DMS79 treated with DMSO at 0.1 percent for 48 hours (cell line): ENCODE measurements at places on chromosomes 16 and 17.

GRCh38 chr17:20300436-20300934 is 166.9 kb downstream of the LGALS9B start:
- no peak for DNase-seq

GRCh38 chr16:66603537-66604375 is 748 bp upstream of the CMTM3 start:
- DNase-seq, result peak; percentile 42

- no peak for DNase-seq
Observed at GRCh38 chr17:61408151-61409041, 8.8 kb downstream of the TBX2 start.

DNA sequence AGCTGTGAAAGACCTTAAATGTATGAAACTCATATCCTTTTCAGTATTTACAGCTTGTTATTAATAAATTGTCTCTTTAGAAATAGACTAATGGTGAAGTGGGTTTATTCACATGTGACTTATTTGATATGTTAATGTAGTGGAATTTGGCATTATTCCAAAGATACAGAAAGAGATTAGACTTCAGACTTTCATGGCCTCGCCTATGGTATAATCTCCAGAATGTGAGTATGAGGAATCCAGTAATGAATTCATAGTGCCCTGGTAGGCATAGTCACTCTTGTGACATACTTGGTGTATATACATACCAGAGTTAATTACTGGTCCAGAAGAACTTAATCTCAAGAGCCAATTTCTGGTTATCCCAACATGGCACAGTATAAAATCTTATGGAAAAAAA is 72.7 kb downstream of the OMG start:
- no peak for DNase-seq

GRCh38 chr17:82875407-82875856 is 35.6 kb upstream of the ZNF750 start:
- DNase-seq, result peak; percentile 18

GRCh38 chr17:11565591-11565990 is 32.7 kb upstream of the DNAH9 start:
- DNase-seq, result no peak

DNA sequence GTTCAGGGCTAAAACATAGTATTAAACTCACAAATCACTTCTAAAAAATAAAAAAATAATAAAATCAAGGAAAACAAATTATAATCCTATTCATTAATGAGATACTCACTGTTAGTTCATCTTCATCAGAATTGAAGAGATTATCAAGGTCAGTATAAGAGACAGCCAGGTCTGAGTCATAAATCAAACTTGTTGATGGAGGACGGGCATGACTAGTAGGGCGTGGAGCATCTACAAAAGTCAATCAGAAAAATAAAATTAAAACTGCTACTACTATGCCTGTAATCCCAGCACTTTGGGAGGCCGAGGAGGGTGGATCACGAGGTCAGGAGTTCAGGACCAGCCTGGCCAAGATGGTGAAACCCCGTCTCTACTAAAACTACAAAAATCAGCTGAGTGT is 59.1 kb upstream of the INTS2 start:
- no peak for DNase-seq

GRCh38 chr16:79177018-79177417 is 423.5 kb downstream of the MAF start:
- DNase-seq, result no peak

DNA sequence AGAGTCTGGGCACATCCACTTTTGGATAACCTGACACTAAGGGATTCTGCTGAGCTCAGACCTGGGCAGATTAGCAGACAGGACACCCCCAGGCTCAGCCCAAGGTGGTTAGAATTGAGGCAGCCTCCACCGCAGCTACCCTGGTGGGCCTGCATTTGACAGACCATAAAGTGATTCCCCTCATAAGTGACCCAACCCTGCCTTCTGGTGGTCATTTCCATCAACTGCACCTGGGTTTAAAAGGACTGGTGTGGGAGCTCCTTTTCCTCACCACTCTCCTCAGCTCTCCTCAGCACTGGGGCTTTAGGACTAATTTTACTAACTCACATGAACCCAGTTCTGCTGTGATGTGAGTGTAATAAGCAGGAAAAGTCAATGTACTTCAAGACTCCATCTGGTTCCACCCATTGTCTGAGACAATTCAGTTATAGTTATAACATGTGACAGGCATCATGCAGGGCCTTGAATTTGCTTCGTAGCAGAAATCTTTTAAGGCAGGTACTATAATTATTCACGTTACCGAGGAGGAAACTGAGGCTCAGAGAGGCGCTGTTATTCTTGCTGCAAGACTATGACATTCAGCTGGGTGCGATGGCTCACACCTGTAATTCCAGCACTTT is 42.5 kb downstream of the MYH3 start:
- DNase-seq, result no peak

- no peak for DNase-seq
Observed at GRCh38 chr17:59642565-59642964, 22.9 kb downstream of the CLTC start.

GRCh38 chr17:28702752-28703150 is 8.9 kb downstream of the PROCA1 start:
- no peak for DNase-seq

- DNase-seq, result no peak
Observed at GRCh38 chr16:77961814-77962213, 60.5 kb upstream of the CLEC3A start.

DNA sequence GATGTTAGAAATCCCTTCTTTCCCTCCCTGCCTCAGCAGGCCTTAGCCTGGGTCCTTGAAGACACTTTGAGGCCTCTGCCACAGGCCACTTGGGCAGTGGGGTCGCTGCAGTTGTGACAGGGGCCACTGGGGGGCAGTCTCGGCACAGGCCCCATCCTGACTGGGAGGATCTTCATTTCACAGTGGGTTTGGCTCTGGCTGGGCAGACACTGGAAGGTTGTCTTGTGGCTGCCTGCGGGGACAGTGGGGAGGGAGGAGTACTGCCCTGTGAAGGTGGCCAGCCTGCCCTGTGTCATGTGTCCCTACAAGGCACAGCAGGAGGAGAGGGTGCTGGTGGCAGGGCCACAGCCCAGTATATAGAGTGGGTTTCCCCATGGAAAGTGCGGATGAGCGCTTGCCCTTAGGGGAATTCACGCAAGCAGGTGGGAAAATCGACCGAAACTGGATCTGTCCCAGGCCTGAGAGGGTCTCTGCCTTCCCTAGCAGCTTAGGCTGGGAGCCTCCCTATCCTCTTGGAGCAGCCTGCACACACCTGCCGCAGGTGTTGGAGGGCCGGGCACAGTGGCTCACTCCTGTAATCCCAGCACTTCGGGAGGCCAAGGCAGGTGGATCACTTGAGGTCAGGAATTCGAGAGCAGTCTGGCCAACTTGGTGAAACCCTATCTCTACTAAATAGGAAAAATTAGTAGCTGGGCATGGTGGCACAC is 28.8 kb downstream of the GINS2 start:
- DNase-seq, result no peak

DNA sequence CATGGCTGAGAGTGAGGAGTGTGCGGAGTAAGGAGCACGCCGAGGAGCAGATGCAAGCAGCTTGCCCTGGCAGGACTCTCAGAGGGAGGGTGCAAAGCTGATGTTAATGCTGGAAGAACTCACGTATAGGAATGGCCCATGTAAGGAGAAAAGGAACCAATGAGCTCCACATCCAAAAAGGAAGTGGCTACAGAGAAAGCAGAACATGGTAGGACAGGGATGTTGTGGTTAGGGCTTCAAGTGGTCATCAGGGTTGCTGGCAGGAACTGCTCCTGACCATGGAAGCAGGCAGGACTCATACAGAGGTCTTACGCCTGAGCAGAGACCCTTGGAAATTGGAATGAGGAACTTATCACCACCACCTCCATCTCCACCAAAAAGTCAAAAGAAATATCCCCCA is 5.2 kb downstream of the MYO1D start:
- no peak for DNase-seq

- DNase-seq, result no peak
Observed at GRCh38 chr16:53826658-53827057, 122.7 kb downstream of the FTO start.

DNA sequence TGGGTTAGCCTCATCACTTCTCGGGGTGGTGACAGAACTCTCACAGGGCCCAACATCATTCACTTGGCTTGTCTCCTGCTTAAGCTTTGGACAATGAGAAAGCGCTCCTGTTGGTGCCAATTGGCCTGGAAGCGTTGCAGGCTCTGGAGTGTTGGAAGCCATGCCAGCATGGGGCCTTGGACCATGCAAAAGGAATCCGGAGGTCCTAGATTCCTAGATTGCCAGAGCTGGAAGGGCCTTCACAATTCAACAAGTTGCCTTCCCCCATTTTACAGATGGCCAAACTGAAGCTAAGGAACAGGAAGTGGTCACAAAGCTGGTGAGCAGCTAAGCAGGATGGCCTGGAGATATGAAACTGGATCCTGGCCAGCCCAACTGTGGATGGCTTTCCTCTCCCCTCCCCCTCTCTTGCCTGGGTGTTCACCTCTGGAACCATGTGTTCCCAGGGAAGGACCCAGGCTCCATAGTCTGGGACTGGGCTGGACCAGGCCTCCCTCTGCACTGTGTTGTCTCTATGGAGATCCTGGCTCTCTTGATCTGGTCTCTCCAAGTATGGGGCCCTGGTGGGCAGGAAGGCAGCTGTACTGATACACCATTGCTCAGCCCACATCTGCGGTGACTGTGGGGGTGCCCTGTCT is 6.0 kb upstream of the IGFBP4 start:
- DNase-seq, result no peak

- no peak for DNase-seq
Observed at GRCh38 chr17:37761961-37762360, 17.1 kb upstream of the HNF1B start.

- DNase-seq, result no peak
Observed at GRCh38 chr16:84302111-84302954, 7.7 kb downstream of the WFDC1 start.

- no peak for DNase-seq
Observed at GRCh38 chr17:45172232-45172540, 10.5 kb downstream of the HEXIM2 start.

GRCh38 chr17:7839876-7840261 is 5.9 kb downstream of the KDM6B start:
- peak; percentile 8 for DNase-seq

DNA sequence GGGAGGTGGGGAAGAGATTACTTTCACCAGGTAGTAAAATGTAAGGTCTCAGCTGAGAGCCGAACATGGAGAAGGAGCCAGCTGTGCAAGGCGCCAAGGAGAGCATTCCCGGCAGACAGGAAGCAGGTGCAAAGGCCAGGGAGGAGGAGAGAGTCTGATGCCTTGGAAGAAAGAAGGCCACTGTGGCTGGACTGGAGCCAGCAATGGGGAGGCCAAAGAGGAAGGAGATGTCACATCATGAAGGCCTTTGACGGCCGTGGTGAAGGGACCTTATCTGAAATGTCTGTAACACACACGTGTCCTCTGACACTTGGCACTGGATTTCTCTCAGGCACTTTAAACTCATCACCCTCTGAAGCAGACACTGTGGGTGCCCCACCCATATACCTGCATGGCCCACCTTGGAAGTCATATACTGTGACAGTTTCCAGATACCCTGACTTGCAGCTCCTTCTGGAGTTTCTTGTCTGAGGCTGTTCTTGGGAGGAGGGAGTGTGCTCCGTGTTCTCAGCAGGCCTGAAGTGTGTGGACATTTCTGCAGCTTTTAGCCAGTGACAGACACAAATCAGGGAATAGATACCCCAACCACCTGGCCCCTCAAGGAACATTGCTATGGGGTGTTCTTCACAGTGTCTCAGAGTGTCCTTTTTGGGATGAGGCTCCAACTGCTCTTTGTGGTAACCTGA is 1.9 kb upstream of the SLC5A2 start:
- no peak for DNase-seq

GRCh38 chr17:49964769-49965523 is 4.0 kb upstream of the DLX4 start:
- no peak for DNase-seq

- DNase-seq, result no peak
Observed at GRCh38 chr17:78903101-78903779, at the start of gene CEP295NL. Gene CEP295NL (minus strand): TSS chr17:78903201. CDS start chr17:78901828, 1,373 bp downstream.

- no peak for DNase-seq
Observed at GRCh38 chr16:65418435-65418834, 296.6 kb upstream of the CDH11 start.

- no peak for DNase-seq
Observed at GRCh38 chr16:8293413-8293812, 296.9 kb downstream of the TMEM114 start.

GRCh38 chr17:19263641-19264051 is 26.5 kb downstream of the EPN2 start:
- no peak for DNase-seq

GRCh38 chr16:57591086-57591869 is 37.2 kb upstream of the ADGRG1 start:
- DNase-seq, result no peak

- no peak for DNase-seq
Observed at GRCh38 chr16:56306690-56307533, 115.6 kb downstream of the GNAO1 start.

DNA sequence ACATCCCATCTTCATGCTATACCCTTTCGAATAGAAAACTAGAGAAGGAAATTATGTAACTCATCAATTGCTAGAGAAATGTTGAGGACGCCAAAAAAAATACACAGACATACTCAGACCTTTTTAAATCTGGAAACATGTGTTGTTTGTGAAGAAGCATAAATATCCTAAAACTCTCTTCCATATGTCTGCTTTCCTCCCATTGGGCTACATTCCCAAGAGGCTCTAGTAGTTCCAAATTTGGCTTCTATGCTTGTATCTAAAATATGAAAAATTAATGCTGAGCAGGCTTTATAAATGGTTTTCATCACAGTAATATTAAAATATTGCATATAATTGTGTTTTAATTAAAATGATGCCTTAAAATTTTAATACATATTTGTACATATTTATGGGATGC is 297.9 kb upstream of the PSMD7 start:
- no peak for DNase-seq

DNA sequence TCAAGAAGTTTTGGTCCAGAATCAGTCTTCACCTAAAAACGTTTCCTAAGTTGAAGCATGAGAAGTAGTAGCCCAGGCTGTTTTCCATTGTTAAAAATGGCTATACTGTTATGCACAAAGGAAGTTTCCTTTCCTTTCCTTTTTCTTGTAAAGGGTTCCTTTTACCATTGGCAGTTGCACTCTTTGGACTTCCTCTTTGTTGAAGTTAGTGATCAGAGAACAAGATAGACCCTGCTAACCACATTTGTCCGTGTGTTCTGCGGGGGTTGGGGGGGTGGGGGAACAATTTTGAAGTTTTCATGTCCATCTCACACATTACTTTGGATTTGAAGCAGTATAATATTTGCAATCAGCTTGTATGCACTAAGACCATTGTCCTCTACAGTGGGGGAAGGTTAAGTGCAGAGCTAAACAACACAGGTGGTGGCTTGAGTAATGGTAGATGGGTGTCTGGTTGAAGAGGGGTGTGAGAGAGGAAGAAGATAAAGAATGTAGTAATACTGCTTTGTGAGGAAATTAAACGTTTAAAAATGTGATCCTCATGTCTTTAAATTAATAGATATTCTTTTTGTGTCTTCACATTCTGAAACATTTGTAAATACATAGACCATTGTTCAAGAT is 1.4 kb downstream of the LPCAT2 start:
- DNase-seq, result no peak
